Pancreas (tissue), 10 donors: ENCODE measurements at places on chromosomes 16 and 17. TPM values are rescaled to one million over a fixed set of nuclear protein-coding genes. Genes with fewer than 3 reads are reported as not detected.

Gene ZNF23
- polyA plus RNA-seq = 14.5 TPM

Gene TXNDC11
- 54.7 TPM for polyA plus RNA-seq

Gene TBC1D3E
- polyA plus RNA-seq = not detected

GRCh38 chr16:12094537-12095265, 118.2 kb downstream of the SNX29 start:
- no peak for DNase-seq

- no peak for DNase-seq
Measured at GRCh38 chr17:81359218-81359617, 36.0 kb upstream of the BAHCC1 start.

GRCh38 chr17:65797101-65797500, 235.7 kb upstream of the AXIN2 start:
- DNase-seq = no peak
